ENCODE measurements at places on chromosomes 13 and 19.
A peak's percentile ranks its signal among the peaks of the same experiment; 100 is the strongest.

GRCh38 chr13:45004096-45004495 is 14.8 kb downstream of the GPALPP1 start:
- DNase-seq = no peak

GRCh38 chr13:106981051-106981450 is 413.1 kb upstream of the ARGLU1 start:
- DNase-seq = no peak

DNA sequence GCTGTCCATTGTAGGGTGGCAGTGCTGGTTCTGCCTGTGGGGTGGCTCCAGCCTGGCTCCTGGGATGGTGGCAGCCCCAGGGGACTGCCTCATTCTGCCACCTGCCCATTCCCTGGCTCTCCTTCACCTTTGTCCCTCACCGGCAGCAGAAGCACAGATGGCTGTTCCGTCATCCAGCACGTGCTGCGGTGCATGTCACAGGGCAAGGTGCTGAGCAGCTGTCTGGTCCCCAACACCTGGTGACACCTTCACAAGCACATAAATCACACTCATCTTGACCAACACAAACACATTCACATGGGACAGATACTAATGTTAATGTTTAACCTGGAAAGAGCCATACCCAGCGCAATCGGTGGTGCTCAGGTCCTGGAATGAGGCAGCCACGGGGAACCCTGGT is 126.8 kb downstream of the UQCRFS1 start:
- no peak for DNase-seq

DNA sequence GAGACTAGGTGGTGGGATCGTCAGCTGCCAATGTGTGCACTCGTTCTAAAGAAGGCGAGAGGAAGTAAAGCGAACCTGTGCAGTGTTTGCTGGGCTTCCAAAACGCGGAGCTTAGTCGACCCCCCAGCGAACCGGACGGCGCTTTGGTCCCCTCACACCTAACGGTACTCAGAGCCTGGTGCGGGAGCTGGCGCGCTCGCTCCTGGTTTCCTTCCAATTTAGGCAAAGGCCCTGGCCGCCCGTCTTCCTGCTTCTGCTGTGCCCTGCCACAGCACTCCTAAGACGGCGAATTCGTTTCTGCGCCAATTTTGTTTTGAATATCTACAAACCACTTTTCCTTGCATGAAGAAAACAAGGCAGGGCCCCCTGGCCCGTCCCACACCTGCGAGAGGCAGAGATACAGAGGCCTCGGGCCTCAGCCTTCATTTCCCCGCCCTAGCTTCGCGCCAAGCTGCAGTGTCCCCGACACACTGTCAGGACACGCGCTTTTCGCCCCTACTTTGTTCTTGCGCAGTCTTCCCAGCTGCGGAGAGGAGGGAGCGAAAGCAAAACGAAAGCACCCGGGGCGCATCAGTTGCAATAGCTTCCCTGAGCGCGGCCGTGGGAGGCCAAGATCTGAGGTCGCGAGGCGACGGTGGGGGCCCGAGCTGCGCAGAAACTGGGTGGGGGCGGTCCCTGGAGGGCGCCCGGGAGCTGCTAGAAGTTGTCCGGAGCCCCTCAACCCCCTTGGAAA is 111.9 kb downstream of the KCNRG start:
- DNase-seq = peak; percentile 15

DNA sequence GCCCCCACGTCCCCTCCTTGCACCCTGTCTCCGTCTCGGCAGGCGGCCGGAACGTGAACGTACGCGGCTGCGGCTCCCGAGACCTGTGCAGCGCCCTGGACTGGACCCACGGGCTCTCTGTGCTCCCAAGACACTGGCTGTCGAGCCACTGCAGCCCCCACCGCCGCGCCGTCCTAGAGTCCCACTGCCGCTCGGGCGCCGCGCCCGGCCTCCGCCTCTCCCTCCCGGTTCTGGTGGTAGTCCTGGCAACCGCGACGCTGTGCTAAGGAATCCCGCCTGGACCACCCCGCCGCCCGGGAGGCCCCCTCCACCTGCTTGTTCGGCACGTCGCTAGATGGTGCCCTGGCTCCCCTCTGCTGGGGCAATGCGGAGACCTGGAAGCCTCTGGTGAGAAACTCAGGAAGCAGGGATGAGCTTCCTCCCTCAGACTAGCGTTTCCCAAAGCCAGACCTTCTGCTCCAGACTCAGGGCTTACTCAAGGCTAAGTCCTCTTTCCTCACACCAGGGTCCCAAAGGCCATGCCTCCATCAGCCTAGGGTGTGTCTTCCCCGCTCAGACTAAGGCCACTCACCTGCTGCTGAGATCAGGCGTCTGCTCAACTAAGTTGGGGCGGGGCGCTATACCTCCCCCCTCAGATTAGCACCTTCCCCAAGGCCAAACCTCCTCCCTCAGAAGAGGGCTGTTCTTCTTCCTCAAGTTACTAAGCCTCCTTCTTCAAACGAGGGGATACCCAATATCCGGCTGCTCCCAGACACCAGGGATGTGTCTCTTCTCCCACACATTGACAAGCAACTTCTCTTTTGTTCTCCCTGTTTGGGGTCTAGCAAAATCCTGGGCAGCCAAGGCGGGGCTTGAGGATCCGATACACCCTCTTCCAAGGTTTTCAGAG is 16.1 kb upstream of the IRGC start:
- no peak for DNase-seq

DNA sequence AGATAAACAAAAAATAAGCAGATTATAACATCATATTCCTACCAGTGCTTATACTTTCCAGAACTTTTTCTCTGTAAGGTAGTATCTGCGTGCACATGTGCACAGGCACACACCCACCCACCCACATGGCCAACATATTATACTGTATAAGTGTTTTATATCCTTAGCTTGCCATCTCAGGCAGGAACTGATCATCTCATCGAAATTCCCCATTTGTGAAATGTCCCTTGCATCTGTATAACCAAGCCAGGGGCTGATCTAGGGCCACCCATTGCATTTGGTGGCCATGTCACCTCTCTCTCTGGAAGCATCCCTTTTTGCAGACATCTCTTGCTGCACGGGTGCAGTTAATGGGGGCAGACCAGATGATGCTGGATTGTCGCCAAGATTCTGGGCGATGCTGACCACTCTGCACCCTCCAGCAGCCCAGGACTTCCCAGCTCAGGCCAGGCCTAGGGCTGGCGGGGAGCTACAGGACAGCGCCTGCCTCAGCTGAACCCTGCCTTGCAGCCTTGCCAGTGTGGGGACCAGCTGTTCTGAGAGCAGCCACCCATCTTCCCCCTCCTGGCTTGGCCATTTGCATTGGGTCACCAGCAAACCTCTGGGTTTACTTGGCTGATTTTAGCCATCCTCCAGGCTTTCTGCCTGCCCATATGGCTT is 95.9 kb downstream of the SLC7A1 start:
- DNase-seq = no peak

GRCh38 chr19:5805462-5806132 is 730 bp downstream of the NRTN start:
- DNase-seq = peak; percentile 46

- no peak for DNase-seq
These were observed 10.6 kb upstream of the PNMA8A start for GRCh38 chr19:46481947-46482346.

DNA sequence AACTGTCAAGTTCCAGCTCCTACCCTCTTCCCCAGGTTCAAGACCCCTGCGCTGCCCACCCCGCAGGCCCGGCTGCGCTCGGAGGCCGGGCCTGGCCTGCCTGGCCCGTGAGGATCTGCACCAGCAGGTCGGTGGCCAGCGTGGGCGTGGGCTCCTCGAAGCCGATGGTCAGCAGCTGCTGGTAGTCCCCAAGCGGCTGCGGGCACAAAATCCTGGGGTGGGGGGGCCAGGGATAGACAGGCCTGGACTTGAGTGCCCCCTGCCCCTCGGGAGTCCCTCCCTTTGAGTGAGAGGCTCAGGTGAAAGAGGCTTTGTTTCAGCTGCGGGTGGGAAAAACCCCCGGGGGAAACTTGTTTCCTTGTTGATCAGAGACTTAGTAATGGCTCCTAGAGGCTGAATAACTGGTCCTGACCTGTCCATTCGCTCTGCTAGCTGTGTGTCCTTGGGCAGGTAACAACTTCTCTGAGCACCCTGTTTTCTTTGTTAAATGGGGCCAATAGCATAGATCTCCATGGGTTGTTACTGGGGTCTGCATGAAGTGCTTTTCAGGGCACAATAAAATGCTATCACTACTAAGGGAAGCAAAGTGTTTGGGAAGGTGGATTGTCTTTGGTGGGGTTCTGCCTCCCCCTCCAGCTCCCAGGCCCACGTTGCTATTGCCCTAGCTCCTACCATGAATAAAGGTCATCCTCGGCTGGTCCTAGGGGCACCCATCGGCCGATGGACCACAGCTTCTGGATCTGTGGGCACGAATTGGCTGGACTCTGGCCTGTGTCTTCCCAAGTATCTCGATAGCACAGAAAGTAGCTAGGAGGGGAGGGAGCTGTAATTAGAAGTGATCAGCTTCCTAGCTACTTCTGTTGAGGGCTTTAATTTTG is 3.5 kb downstream of the C19orf67 start:
- no peak for DNase-seq

DNA sequence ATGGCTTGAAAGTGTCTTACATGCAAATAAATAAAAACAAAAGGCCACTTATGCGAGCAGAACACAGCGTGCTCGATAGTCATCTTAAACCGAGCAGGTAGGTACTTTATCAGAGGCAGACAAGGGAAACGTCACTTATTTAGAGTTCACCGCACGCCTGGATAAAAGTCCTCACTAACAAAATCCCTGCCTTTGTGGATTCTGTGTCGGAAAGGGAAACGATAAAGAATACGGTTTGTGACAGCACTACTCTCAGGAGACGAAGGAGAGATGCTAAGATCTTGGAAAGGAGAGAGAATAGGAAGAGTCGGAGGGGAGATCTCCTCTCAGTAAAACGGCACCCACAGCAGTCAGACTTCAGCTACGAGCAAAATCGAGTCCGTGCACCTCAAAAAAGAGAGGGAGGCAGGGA is 581 bp downstream of the RCBTB1 start:
- DNase-seq = no peak

DNA sequence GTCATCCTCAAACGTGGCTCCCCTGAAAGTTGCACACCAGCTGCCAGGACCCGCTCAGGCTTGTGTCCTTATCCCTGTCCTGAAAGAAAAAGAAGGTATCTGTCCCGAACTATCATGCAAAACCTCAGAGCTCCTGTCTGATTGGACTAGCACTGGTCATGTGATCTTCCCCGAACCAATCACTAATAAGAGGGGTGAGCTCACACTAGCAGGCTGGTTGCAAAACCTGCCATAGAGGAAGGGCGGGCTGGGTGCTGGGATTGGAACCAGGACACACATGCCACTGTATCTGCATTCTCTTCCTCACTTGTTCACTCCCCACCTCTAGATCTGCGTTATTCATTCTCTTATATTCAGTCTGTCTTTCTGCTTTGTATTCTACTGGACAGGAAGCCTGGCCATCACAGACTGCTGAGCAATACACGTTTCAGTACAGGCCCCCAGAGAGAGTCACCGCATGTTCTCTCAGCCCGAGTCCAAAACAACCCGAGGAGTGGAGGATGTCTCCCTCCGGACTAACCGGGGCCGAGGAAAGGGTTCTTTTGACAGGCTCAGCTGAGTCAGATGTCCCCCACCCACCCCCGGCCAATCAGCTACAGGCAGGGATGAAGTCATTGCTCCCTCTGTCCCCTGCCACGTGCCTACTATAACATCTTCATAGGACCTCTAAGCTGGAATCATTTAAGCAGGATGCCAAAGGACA is 97.7 kb downstream of the SIPA1L3 start:
- no peak for DNase-seq

DNA sequence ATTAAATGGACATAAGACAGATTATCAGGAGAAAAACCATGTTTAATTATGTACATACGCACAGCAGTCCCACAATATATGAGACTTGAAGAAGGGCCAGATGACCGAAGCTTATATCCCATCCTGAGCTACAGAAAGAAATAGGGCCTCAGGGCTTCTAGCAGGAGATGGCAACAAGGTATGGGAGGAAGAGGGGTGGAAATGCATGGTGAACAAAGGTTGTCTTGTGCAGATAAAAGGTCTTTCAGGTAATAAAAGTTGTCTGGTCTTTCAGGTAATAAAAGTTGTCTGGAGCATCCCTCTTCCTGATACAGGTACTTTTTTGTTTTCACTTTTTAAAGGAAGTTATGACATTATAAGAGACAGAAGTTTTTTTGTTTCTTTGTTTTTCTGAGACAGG is 15.4 kb upstream of the GTF3A start:
- no peak for DNase-seq

GRCh38 chr13:26919311-26919710 is 158.7 kb upstream of the GPR12 start:
- no peak for DNase-seq

DNA sequence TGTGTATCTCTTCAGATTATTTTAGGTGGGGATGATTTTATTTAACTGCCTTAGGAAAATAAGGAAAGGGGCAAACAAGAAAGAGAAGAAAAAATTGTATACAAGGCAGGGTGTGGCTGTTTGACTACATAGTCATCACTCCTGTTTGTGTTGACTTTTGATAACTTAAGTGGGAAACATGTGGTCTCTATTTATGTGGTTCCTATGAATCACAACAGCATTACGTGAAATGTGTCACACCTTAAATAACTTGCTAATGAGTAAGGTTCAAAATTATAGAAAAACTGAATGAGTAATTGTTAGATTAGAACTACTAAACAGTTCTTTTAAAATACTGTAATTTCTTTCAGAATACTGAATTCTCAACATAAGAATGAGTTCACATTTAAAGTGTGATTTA is 69.3 kb downstream of the LMO7 start:
- no peak for DNase-seq

GRCh38 chr19:3710265-3710812 is 2.2 kb downstream of the TJP3 start:
- DNase-seq = no peak

GRCh38 chr19:41421314-41421713 is 5.9 kb downstream of the B3GNT8 start:
- no peak for DNase-seq

- DNase-seq = no peak
These were observed 10.5 kb downstream of the ZNF112 start for GRCh38 chr19:44345959-44346358.

DNA sequence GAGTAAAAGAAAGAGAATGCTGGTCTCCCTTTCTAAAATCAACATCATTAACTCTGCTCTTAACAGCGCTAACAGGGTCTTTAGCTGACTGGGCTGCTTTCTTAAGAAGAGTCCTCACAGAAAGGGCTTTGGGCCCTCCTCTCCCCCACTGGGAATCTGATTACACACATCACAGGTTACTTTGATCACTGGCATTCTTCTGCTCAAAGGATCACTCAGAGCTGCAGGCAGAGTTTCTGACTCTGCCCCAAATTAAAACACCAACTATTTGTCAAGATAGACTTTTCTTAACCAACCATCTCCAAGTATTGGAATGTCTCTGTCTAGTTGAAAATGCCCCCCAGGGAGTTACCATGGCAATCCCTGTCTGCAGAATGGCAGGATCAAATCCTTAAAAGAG is 31.1 kb upstream of the SIAH3 start:
- no peak for DNase-seq

DNA sequence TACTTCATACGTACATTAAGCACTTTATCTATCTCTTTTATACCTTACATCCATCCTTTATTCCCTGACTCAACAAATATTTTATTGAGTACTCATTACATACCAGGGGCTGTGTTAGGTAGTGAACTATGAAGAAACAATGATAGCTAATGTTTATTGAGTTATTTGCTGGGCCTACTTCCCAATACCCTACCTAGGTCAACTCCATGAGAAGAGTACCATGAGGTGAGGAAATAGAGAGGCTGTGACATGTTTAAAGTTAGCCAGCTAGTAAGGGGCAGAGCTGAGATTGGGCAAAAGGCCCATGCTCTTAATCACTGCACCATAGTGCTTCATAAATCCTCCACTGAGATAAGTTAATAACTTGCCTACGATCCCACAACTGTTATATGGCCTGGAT is 79.9 kb downstream of the FREM2 start:
- DNase-seq = no peak

GRCh38 chr13:25180775-25181537 is 8.9 kb upstream of the AMER2 start:
- DNase-seq = no peak
